ENCODE measurements at places on chromosomes 1 and 21.

DNA sequence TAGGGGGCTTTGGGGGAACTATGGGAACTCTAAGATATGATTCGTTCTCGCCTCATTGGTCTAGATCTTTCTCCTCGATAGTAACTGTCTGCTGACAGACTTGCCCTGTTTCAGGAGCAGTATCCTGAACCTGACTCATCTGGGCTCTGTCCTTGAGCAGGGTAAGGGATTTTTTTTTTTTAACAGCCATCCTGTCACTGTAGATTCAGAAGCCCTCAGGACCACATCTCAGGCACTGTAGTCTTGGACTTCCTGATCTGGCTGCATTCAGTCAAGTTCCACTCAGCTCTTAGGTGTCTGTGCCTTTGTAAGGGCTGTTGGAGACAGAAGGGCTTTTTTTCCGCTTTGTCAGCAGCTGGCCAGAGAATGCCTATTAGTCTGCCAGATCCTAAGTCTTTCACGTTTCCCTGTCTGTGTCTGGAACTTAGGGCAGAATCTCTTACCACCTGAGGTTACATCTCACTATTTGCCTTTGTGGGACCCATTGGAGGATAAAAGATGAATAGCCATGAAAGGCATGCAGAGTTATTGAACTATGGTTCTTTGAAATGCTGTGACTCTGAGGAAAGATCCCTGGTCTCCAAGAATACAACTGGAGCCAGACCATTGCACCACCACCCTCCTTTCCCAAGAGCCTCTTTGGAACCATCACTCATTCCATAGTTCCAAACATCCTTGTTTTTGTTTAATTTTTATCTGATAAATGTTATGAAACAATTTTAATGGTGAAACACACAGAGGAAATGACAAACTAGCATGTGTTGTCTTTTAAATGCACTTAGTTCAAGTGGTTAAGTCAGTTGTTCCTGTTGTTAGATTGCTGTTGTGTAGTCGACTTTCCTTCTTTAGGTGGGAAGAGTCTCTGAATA lies 49.7 kb upstream of the MACF1 start:
- no peak for DNase-seq

DNA sequence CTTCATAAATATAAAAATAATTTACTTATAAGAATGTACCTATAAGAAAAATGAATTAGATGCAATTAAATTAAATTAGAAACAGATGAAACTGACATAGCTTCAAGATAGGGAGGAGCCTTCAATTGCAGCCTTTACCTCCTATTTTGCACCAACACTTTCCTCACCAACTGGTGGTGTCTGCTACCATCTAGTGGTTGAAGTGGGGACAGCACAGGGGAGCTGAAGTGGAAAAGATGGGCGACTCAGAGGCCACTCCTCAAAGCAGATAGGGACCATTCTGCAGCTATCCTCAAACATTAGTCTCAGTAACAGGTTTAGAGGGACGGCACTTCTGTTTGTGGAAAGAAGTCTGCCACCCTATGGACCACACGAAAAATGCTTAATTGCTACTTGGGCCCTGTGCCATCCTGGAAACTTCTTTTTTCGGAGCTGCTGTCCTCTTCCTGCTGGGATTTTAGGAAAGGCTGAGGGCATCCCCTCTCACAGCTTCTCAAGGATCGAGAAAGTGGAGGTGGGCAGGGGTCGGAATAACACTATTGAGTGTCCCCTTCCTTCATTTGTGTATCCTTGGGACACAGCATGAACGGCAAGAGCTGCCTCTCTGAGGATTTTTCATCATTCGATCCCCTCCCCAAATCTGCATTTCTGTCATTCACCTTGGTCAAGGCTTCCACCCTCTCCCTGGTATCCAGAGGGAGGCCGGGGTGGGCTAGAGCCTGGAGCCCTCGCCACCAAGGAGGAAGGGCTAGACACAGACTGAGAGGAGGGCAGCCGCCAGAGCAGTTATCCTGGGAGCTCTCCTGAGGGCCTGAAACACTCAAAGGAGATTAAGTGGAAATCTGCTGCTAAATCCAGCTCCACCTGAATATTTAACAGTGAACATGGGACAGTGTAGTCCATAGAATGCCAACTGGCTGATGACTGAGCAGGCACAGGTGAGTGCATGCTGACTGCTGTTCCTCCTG lies 9.6 kb downstream of the PROK1 start:
- peak; percentile 72 for DNase-seq

DNA sequence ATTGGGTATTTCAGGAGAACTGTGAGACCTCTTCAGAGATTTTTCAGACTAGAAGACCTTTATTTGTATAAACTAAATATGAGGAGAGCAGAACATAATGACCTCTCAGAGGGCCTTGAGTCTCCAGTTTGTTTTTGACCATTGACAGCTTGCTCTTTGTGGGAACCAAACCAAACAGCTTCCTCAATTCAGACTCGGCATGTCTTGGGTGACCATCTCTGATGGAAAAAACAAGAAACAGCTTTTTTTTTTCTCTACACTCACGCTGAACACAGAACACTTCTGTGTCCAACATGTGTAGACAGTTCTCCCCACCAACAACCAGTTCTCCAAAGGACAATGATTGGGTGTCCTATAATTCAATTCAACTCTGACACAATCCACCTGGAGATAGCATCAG lies 11.5 kb downstream of the ATP1A4 start:
- no peak for DNase-seq

GRCh38 chr1:36735939-36736730 lies 253.4 kb upstream of the CSF3R start:
- no peak for DNase-seq

- no peak for DNase-seq
Observed at GRCh38 chr1:70567167-70567566, 156.1 kb downstream of the CTH start.

DNA sequence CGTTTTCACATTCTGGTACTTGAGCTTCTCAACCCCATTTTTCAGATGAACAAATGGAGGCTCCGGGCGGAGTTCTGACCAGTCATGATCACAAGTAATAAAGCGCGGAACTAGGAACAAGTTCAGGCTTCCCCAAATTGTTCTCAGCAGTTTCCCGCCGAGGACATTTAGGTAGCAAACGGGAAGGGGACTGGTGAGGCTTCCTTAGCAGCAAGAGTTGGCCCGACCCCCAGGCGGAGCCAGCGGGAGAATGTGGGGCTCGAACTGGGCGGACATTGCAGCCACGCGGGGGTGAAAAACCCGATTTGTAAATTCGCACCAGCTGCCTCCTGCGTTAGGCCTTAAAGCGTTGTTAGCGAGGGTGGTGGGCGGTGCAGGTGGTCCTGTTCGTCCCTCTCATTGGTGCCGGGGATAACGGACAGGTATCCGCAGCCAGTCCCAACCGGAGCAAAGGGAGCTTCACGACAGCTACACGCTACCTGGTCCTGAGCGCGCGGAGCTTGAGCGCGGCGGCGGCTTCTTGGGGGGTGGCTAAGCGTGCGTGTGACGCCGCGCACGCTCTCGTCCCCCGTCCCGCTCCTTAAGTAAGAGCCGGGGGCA lies 15.3 kb downstream of the SEMA6C start:
- DNase-seq, result peak; percentile 61

DNA sequence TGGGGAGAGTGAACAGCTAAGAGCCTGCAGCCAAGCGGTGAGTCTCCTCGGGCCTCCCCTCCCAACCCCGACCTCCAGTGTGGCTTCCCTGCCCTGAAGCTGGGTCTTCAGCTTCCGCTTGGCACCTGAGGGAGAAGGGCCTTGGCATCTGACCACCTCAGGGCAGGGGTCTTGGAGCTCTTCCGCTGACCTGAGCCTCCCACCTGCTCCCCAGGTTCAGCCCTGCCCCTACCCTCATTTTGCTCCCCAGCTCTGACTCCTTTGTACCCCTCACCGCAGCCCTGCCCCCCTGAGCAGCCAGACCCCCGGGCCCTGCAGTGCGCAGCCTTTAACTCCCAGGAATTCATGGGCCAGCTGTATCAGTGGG lies 4.9 kb downstream of the ADAMTSL4 start:
- DNase-seq, result no peak

GRCh38 chr21:40564318-40564717 lies 282.6 kb downstream of the DSCAM start:
- DNase-seq, result no peak

- no peak for DNase-seq
Observed at GRCh38 chr1:61081686-61082310, 563 bp upstream of the NFIA start.

DNA sequence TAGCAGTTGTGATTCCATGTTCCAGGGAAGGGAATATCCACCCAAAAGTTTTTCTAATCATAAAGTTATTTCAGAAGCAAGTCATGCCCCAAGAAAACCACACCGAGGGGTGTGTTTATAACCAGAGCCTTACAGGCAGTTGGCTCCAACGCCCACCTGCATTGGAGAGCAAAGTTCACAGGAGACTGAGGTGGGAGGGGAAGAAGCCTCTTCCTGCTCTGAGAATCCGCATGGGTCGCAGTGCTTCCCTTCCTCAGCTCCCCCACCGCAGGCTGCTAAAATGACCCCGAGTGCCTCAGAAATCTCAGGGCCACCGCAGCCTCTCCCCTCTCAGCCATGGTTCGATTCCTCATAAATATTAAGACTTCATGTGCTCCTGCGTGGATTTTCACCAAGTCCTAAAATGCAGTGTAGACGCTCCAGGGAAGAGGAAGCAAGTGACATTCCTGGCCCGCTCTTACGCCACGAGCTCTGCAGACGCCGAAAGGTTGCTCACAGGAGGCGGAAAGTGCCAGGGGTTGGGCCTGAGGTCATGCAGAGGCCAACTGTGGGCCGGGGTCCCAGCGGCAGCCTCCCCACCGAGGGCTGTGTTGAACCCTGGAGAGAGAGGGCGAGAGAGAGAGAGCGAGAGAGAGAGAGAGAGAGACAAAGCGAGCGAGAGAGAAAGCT lies 13.4 kb upstream of the SPSB1 start:
- DNase-seq, result no peak

GRCh38 chr1:78136680-78137079 lies 90.9 kb downstream of the GIPC2 start:
- no peak for DNase-seq

DNA sequence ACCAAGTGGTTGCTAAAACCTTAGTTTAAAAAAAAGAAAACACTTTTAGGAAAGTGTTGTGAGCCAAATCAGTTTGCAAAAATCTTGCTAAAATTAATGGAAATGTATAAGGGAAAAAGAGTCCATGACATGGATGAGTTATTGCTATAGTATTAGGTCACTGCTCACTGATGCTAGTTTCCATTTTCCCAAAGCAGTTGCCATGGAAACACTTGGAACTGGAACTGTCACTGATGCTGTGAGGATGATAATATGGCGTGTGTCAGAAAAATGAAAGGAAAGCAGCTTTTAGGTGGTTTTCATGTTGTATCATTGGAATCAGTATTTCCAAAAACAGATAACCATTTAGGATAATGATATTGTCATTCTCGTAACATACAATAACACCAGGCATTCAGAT lies 104.4 kb downstream of the PHTF1 start:
- DNase-seq, result no peak

GRCh38 chr1:86650065-86650464 lies 54.3 kb upstream of the SH3GLB1 start:
- no peak for DNase-seq

GRCh38 chr1:95084317-95085176 lies 11.8 kb upstream of the ALG14 start:
- no peak for DNase-seq

DNA sequence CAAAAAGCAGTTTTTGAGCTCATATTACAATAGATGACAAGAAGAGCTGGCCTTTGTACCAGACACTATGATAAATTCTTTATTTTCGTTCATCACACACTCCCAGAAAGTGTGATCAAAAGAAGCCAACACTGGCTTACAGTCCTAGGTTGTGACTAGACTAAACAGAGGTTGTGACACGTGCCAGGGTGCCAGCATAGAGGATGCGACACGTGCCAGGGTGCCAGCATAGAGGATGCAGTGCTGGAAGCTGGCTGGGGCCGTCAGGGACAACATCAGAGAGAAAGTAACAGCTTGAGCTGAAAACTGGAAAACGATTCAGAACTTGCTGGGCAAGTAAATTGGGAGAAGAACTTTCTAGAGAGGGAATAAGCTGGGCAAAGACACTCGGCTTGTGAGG lies 2.2 kb downstream of the MTARC1 start:
- DNase-seq, result no peak

DNA sequence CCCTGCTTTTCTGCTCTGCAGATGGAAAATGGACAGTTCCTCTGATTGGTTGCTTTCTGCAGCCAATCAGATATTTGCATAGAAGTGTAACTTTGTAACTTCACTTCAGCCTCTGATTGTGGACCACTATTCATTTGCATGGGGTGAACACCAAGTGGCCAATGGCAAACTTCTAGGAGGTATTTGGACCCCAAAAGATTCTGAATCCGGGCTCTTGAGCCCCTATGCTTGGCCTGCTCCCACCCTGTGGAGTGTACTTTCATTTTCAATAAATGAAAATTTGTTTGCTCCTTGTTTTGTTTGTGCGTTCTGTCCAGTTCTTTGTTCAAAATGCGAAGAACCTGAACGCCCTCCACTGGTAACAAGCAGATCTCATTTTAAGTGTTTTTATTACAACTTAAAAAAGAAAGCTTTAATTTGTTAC lies 6.4 kb upstream of the GSTM4 start:
- DNase-seq, result no peak

DNA sequence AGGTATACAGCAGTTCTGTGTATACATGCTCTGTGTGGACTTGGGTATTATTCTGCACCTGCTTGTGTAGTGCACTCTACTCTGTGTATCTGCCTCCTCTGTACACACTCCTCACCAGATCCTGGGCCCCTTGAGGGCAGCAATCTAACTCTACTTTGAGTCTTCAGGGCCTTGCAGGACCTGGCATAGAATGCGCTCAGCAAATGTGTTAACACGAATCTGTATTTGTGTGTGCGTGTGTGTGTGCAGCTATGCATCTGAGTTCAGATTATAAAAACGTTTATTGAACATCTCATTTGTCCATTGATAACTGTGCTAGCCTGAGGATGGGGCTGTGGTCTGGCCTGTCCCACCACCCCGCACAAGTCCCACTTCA lies 3.9 kb upstream of the MEF2D start:
- no peak for DNase-seq

DNA sequence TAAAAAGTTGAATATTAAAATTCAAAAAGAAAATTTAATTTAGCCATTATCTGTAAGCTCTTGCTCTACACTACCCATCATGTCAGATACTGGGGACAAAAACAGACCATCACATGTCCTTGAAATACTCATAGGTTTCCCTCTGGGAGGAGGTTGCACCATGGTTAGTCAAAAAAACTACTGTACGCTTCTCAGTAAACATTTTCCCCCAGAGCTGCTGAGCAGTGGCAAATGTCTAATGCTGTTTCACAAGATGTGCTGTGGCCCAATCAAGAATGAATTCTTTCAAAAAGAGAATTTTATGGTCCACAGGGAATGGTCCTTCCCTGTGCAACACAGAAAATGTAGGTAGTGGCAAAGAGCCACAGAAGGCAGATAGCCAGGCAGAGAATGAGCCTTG lies 6.1 kb downstream of the SLC25A24 start:
- no peak for DNase-seq

DNA sequence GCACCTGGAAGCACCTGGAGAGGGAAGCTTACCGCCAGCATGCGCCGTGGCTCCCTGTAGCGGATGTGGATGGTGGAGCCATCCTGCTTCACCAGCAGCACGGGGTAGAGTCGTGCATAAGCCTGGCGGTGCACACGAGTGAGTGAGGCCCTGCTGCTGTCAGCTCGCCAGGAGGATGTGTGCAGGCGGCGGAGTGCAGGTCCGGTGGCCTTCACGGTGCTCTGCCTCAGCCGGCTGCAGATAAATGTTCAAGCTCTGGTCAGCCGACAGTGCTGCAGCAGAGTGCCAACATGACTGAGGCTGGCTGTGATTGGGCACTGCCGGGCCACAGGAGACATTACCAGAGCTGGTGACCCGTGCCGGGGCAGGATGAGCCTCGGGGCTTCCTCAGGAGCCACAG lies 1.5 kb downstream of the MRPL55 start:
- DNase-seq, result no peak
